ENCODE measurements at places on chromosomes 3 and 15.

DNA sequence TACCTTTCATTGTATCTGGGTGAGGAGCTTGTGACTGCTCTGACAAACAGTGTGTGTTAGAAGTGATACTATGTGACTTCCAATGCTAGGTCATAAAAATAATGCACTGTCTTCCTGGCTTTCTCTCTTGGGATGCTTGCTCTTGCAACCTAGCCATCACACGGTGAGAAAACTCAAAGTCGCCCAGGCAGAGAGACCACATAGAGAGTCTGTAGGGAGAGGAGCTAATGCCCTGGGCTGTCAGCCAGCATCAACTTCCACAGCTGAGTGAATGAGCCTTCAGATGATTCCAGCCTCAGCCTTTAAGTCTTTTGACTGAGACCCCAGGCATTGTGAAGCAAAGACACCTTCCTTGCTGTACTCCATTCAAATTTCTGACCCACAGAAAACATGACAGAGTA is 220.6 kb upstream of the SGO1 start:
- DNase-seq: no peak

DNA sequence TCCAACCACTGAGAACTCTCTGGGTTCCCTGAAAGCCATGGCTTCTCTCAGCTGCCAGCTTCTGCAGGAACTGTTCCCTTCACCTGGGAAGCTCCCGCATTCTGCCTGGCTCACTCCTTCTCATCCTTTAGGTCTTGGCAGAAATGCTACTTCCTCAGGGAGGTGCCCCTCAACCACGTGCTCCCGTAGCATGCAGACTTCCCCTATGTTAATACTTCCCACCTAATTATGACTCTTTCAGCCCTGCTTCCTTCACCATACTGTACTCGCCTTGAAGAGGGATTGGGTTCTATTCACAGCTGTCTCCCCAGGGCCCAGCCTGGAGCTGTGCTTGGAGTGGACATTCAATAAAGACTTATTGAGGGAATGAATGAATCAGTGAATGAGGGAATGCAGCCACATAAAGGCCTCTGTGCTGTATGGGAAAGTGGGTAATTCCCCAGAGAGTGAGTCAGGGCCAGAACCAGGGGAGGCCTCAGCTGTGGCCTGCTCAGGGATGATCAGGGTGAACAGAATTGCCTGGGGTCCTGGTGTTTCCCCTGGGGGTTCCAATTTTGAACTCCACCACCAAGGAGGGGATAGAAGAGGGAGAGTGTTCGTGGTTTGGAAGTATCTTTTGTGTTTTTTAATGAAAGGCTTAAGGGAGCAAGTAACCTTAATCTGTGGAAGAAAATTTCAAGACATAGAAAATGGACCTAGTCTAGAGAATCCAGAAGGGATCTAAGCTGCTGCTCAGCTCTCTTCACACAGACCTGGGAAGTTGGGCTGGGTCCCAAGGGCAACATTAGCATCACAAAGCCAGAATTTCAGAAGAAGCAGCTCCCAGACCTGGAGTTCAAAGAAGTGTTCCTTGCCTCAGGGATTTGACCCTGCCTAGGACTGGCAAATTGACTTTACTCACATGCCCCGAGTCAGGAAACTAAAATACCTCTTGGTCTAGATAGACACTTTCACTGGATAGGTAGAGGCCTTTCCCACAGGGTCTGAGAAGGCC is 14.6 kb upstream of the FAM107A start:
- DNase-seq: peak; percentile 4

DNA sequence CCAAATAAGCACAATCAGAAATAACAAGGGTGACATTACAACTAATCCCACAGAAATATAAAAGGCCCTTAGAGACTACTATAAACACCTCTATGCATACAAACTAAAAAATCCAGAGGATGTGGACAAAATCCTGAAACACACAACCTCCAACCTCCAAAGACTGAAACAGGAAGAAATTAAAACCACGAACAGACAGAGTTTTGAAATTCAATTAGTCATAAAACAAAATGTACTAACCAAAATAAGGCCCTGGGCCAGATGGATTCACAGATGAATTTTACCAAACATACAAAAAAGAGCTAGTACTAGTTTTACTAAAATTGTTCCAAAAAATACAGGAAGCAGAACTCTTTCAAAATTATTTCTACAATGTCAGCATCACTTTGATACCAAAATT is 1043.6 kb downstream of the DIPK2A start:
- peak; percentile 9 for DNase-seq

DNA sequence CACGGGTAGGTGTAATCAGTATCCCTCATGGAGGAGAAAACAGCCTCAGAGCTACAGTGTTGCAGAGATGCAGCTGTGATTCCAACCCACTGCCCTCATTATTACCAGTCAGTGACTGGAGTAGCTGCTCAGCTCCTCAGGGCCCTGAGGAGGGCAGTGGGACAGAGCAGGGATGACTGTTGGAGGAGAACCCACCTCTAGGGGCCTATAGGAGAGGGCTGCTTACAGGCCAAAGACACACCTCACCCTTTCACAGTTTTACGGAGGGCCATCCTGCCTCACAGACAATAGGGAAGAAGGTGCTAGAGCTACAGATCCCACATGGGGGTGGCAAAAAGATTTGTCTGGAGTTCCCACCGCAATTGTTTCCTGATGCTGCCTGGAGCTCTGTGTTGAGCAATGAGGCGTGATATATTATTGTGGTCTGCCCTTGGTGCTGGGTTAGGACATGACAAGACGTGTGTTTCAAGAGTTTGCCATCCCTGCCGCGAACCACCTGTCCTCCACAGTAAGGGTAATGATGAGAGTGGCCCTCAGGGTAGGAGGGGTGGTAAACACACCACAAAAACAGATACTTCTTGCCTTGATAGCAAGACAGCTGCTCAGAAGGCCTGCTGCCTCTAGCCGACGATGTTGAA is 140.5 kb upstream of the TPM1 start:
- no peak for DNase-seq

- DNase-seq: peak; percentile 21
Measured at GRCh38 chr3:138950006-138950644, 3.1 kb downstream of the FOXL2NB start.

- DNase-seq: peak; percentile 20
Measured at GRCh38 chr3:11236588-11237461, 35.4 kb upstream of the ATG7 start.

- DNase-seq: no peak
Measured at GRCh38 chr15:90619468-90619867, 89.7 kb downstream of the CRTC3 start.

DNA sequence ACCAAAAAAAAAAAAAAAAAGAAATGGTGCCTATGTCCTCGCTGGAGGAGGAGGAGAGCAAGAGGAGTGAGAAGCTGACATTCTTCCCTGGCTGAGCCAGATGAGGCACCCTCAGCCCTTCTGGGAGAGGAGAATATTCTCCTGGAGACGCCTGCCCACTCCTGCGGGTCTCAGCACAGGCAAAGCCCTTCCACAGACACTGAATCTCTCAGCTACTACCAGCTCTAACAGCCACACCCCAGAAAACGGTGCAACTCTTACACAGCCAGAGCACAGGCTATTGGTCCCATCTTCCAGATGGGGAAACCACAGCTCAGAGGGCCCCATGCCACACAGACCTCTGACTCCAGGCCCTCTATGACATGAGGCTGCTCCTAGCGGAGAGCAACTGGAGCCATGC is 5.7 kb downstream of the RASL12 start:
- no peak for DNase-seq

- peak; percentile 19 for DNase-seq
Measured at GRCh38 chr15:63870487-63871209, 36.9 kb upstream of the HERC1 start.

DNA sequence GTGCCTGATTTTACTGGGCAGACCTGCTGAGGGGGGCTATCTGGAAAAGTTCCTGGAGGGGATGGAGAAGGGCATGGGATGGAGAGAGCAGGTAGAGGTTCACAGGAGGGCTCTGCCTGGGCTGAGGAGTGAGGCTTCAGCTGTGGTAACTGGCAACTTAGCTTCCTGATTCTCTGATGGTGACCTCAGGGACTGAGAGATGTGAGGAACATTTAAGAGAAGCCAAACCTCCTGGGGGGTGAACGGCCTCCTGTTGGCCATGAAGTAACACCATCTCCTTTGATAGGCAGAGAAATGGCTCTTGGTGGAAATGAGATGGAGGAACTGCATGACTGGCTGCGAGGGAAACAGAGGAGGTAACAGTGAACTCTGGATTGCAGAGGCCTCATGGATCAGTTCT is 97.3 kb upstream of the ROPN1 start:
- DNase-seq: no peak

DNA sequence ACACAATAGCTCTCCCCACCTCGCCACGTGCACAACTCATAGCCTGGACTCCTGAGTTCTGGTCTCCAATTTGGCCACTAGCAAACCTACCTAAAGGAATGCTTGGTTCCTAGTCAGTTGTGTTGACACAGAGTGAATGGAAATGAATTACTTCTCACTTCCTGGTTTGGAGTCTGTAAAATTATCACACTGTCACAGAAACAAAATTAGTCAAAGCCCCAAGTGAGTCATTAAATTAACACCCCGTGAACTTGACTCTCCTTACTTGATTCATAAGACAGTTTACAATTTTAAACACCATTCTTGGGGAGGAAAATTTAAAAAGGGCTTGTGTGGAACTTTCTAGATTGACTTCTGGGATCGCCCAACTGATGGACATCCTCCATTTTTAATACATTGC is 276.2 kb upstream of the CTNNB1 start:
- DNase-seq: peak; percentile 37

DNA sequence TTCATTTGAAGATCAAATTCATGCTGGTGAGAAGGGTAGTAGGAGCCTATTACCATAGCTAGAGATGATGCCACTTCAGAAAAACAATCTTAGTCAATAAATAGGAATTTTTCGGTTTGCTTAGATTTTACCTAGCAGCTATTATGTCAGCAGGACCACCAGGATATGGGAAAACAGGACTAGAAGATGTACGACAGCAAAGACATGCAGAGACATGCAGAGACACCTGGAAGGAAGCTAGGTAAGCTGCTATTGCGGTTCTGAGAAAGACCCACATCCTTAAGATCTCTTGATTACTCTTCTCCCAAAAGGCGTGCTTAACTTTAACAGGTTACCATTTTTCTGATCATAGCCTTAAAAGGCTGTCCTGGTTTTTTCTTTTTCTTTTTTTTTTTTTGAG is 64.8 kb upstream of the THSD4 start:
- DNase-seq: no peak

GRCh38 chr15:82093774-82094211 is 48.0 kb upstream of the MEX3B start:
- no peak for DNase-seq
